ENCODE measurements at places on chromosomes 6 and 20.

DNA sequence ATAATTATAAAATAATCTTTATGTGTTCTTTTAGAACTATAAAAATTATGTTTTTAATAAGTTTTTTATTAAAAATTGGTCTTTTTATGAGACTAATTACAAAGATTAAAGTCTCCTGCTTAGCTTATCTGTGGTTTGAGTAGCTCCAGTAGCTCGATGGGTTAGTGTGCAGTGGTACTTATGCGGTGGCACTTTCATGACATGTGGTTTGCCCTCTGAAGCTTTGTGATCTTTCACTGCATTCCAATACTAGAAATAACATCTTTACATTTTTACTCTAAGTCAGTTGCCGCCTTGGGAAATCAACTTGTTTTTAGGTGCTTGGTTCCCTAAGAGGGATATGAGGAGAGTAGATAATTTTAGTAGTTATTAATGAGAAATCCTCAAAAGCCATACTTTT, 699.5 kb upstream of the FLRT3 start:
- DNase-seq = no peak

GRCh38 chr6:101582792-101583191, 189.3 kb downstream of the GRIK2 start:
- no peak for DNase-seq

GRCh38 chr6:27478141-27478705, 5.3 kb upstream of the ZNF184 start:
- no peak for DNase-seq

DNA sequence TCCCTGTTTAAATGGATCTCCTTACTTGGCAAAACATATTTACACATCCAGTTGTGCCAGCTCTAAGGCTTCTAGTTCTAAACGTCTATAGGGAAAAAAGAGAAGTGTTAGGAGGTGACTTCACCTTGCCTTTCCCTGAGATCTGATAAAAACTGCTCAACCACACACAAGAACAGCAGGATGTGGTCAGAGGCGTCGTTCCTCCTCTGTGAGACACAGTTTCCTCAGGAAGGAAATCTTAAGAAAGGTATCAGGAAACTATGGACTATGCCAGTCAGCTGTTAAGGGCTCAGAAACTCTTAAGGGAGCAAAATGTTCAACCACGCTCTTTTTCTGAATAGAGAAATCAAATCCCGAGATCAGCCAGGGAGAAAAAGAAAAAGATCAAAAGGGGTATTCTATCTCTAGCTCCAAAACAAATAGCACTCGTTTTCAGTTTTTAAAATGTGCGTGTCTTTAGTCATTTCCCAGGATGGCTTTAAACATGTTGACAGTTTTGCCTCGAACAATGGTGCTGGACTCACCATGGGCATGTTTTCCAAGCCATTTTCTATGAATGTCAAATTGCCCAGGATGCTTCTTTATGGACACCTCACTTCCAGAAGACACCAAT, 154.5 kb downstream of the HACE1 start:
- no peak for DNase-seq

DNA sequence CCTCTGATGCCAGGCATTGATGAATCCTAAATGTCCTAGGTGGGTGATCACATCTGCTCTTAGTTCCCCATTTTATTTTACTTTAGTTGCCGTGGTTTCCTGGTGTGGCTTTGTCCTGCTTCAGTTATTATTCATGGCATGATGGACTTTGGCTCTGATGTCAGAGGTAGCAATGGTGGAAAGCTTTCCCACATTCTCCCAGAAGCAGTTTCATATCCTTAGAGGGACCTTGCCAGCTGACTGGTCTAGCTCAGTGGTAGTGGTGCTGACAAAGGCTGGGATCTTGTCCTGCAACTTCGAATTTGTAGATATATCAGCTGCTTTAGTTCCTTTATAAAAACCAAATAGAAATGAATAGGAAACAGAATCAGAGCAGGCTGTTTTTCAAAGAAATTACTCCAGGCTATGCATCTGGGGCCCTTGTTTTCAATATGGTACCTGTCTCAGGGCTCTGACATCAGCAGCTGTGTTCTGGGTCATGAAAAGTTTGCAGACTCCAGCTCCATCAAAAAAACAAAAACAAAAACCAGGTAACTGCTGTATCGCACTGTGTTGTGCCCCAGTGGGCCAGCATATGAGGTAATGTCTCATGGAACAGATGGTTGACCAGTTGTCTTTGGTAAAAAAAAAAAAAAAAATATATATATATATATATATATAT, 133.7 kb downstream of the PLCB4 start:
- DNase-seq = no peak

GRCh38 chr20:13331536-13331935, 110.5 kb downstream of the ISM1 start:
- no peak for DNase-seq

- DNase-seq = no peak
Measured at GRCh38 chr6:62042429-62042828, 243.6 kb downstream of the KHDRBS2 start.

GRCh38 chr20:20793591-20793990, 81.1 kb upstream of the RALGAPA2 start:
- no peak for DNase-seq

DNA sequence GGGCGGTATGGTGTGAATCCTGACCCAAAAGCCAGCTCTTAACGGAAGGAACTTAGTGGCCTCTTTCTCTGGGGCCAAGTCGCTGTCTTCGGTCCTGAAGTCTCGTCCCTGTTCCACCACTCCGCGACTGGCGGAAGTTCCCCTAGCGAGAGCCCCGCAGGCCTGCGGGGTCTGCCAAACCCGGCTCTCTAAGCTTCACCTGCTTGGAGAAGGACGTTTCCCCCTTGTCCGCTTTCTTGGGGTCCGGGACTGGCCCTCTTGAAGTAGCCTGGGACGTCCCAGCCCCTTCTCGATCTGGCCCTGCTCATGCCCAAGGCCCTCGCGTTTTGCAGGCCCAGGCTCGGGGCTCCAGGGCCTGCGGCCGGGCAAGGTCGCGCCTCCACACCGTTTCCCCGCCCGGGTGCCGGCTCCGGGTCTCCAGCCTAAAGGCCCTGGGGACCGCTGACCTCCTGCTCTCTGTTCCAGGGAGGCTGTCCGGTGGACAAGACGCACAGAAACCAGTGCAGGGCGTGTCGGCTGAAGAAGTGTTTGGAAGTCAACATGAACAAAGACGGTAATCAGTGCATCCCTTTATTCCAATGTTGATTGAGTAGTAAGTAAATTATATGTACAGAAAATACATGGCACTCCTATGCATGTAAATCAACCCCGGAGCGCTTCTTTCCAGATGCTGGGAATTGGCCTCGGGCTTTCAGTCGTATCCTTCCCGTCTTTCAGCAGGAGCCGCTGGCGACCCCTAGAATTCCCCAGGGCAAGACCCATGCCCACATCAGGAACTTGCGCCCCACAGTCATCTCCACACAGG, 8.8 kb downstream of the NR2E1 start:
- no peak for DNase-seq

GRCh38 chr20:50537546-50538201, 27.5 kb downstream of the PTPN1 start:
- no peak for DNase-seq

GRCh38 chr6:34496103-34496685, 30.3 kb downstream of the PACSIN1 start:
- peak; percentile 19 for DNase-seq

GRCh38 chr6:21608601-21609000, 15.1 kb downstream of the SOX4 start:
- no peak for DNase-seq

- no peak for DNase-seq
Measured at GRCh38 chr20:47583551-47583950, 81.9 kb downstream of the NCOA3 start.

DNA sequence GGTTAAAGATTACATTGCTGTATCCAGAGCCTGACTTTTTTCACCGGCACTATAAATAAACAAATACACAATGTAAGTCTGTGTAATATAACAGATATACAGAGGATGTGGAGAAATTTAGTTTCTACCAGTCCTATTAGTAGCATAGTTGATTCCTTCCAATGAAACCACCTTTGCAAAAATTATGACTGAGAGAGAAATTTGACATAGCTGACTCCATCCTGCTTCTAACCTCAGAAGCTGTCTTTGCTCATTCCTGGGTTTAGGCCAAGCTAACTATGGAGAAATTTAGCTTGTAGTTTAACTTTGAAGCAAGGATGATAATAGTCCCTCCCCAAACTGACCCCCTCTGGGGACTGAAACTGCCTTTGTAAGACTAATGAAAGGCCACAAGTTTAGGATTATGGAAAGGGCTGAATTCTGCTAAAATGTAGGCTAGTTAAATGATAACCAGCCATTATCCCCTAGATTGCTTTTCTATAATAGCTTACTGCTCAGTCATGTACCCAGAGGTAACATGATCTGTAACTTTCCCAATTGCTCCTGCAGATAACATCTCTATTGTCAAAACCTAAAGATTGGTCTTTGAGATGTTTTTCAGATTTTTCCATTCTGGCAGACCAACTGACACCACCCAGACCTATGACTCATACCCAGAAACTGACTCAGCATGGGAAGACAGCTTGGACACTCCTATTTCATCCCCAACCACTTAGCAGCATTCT, 172.8 kb upstream of the ARG1 start:
- no peak for DNase-seq

GRCh38 chr20:31712564-31713311, 9.9 kb downstream of the BCL2L1 start:
- no peak for DNase-seq

- no peak for DNase-seq
Measured at GRCh38 chr20:12411246-12411940, 493.7 kb downstream of the BTBD3 start.

GRCh38 chr6:149983145-149983544, 19.4 kb downstream of the ULBP1 start:
- DNase-seq = no peak

GRCh38 chr6:161639772-161640171, 365.9 kb upstream of the AGPAT4 start:
- DNase-seq = no peak

- DNase-seq = no peak
Measured at GRCh38 chr6:100685747-100686146, 195.4 kb downstream of the ASCC3 start.

DNA sequence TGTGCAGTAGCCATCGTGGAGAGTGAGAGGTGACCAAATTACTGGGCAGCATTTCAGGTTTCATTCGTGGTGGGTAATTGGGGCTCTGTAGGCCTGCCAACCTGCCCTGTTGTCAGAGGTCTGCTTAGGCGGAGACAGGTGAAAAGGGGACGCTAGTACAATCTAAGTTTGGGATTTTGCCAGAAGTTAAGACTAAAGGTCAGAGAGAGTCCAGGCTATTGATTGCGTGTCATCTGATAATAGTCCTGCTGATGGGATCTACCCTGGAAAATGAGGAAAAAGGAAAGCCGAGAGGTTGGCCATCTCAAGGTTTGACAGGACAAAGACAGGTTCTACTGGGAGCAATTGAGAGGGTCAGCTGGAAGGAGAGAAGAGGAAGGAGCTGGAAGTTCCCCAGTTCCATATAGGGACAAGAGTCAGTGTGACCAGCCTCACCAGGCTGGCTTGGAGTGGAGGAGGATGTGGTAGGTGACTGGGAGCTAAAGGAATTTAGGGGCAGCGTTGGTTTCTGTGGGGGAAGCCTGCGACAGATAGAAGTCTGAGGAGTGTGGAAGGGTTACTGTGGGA, 10.9 kb downstream of the ARFGEF2 start:
- DNase-seq = no peak

DNA sequence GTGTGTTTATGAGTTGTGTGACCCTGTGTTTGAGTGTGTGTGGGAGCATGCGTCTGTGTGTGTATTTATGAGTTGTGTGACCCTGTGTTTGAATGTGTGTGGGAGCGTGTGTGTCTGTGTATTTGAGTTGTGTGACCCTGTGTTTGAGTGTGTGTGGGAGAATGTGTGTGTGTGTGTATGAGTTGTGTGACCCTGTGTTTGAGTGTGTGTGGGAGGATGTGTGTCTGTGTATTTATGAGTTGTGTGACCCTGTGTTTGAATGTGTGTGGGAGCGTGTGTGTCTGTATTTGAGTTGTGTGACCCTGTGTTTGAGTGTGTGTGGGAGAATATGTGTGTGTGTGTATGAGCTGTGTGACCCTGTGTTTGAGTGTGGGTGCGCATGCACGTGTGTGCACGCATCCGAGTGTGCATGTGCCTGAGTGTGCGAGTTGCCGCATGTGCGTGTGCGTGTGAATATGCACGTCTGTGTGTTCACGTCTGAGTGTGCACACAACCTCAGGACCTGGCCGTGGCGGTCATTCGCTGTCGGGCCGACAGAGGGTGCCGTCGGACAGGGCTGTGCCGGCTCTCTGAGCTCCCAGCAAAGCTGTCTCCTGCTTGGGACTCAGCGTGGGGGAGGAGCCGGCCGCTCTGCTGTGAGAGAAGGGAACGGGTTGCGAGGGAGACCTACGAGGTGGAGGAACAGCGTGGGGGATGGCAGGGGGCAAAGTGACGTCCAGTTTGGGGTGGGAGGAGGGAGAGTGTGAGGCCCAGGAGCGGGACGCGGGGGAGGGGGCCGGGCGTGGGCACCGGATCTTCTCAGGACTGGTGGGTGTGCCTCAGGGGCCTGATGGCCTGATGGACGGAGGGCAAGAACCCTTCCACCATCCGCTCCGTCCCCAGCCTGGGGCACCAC, 19.7 kb downstream of the SLC17A9 start:
- peak; percentile 69 for DNase-seq

DNA sequence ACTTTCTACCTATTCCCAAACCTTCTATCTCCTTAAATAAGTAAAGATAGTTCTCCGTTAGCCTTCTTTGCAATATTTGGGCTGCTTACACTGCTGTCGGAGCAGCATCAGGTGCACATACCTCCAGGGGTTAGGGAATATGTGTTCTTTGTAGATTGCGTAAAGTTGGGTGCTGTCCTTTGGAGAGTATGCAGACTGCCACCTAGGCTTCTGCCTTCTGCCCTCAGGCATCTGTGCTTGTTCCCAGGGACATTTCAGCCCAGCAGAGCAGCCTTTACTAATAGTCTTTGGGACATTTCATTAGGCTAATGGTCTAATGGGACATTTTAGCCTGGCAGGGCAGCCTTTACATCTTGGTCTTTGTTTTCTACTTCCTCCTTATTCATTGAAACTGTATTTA, 260.6 kb downstream of the TPBG start:
- no peak for DNase-seq

DNA sequence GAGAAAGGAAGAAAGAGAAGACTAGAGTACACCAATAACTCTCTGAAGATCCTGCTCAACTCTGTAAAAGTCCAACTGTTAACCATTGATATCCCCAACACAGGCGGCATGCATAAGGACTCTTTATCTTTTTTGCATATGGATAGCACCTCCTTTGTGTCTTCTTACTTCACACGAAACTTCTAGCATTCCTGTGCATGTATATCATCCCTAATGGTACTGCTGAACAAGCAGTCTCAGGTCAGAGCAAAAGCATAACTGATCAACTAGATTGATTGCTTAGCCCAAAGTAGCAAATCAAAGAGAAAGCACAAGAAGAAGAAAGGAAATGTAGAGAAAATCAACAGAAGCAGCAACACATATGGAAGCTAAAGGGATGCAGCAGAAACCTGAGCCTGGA, 234.4 kb downstream of the SYNE1 start:
- DNase-seq = no peak

GRCh38 chr6:13560651-13561044, 13.8 kb upstream of the SIRT5 start:
- no peak for DNase-seq

- no peak for DNase-seq
Measured at GRCh38 chr20:9323622-9324021, 190.8 kb upstream of the LAMP5 start.

- DNase-seq = no peak
Measured at GRCh38 chr6:93139408-93140081, 279.8 kb downstream of the EPHA7 start.

Data from NCI-H526 (cell line).